ENCODE measurements at places on chromosomes 5 and 9. TPM values are rescaled to one million over a fixed set of nuclear protein-coding genes. Genes with fewer than 3 reads are reported as not detected.

DNA sequence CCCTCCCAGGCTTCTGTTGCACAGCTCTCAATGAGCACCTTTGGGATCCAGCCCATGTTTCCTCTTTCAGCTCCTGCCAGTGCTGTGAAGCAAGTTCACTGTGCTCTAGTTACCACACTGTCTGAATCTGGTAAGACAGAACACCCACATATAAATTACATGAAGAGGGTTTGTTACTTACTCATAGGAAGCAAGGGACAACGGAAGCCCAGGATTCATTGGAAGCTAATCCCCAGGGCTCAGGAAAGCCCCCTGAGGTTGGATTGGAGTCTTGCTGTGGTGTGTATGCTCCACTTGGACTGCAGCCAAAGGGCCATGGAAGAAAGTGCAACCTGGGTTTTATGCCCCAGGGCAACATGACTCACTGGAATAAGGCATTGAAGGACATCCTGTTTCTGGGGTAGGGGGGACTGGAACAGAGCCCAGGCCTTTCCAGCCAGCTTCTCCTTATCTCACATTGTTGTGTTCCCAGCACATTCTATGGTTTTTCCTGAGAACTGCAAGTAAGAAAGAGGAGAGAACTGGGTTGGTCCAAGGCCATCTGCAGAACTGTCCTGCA lies 15.6 kb upstream of the CLK4 start:
- no peaks in the 10 kb centered on the region for H3K4me1 ChIP-seq
- DNase-seq, result no peak
- no peaks in the 10 kb centered on the region for H3K27me3 ChIP-seq
- no peak overlapping the region for H3K4me3 ChIP-seq

GRCh38 chr5:135694012-135694411 lies 115.2 kb upstream of the CXCL14 start:
- no peak for DNase-seq
- H3K27me3 ChIP-seq, result no peaks in the 10 kb centered on the region
- H3K4me3 ChIP-seq, result no peak overlapping the region
- no peaks in the 10 kb centered on the region for H3K4me1 ChIP-seq
- H3K36me3 ChIP-seq, result no peaks in the 10 kb centered on the region

DNA sequence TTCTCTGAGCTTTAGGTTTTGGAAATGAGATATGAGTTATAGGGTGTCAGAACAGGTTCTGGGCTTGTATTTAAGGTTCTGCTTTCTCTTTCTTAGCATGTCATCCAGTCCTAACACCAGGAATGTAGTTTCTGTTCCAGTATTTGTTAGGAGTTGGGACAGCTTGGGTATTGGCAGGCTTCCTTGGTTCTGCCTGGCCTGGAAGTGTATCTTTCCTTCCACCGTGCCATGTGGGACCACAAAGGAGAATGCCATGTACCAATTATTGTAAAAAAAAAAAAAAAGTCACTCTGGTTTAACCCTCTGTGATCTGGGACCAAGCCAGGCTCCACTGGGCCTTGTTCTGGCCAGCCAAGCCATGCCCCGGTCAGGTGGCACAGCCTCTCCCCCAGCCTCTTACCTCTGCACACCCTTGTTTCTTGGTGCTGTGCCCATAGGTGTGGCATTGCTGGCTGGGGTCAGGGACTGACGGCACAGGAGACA lies 47.8 kb downstream of the ARHGAP26 start:
- H3K36me3 ChIP-seq, result no peaks in the 10 kb centered on the region
- H3K4me1 ChIP-seq, result peaks cover 52% of the 10 kb centered on the region
- H3K27ac ChIP-seq, result peak overlapping the region; percentile 68
- H3K27me3 ChIP-seq, result no peaks in the 10 kb centered on the region
- H3K4me3 ChIP-seq, result no peak overlapping the region
- DNase-seq, result no peak

GRCh38 chr5:73897893-73898292 lies 271.9 kb downstream of the ARHGEF28 start:
- DNase-seq, result no peak
- no peaks in the 10 kb centered on the region for H3K27me3 ChIP-seq
- no peaks in the 10 kb centered on the region for H3K36me3 ChIP-seq
- H3K4me3 ChIP-seq, result no peak overlapping the region
- H3K4me1 ChIP-seq, result peaks cover 12% of the 10 kb centered on the region

DNA sequence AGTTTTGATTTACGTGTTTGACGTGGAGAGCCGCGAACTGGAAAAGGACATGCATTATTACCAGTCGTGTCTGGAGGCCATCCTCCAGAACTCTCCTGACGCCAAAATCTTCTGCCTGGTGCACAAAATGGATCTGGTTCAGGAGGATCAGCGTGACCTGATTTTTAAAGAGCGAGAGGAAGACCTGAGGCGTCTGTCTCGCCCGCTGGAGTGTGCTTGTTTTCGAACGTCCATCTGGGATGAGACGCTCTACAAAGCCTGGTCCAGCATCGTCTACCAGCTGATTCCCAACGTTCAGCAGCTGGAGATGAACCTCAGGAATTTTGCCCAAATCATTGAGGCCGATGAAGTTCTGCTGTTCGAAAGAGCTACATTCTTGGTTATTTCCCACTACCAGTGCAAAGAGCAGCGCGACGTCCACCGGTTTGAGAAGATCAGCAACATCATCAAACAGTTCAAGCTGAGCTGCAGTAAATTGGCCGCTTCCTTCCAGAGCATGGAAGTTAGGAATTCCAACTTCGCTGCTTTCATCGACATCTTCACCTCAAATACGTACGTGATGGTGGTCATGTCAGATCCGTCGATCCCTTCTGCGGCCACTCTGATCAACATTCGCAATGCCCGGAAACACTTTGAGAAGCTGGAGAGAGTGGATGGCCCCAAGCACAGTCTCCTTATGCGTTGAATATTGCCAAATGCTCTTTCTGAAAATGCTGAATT lies 850 bp downstream of the RRAGA start:
- peak overlapping the region; percentile 95 for H3K27ac ChIP-seq
- peak overlapping the region; percentile 88 for H3K4me3 ChIP-seq
- no peak for DNase-seq
- H3K4me1 ChIP-seq, result peaks cover 25% of the 10 kb centered on the region
- H3K36me3 ChIP-seq, result no peaks in the 10 kb centered on the region

DNA sequence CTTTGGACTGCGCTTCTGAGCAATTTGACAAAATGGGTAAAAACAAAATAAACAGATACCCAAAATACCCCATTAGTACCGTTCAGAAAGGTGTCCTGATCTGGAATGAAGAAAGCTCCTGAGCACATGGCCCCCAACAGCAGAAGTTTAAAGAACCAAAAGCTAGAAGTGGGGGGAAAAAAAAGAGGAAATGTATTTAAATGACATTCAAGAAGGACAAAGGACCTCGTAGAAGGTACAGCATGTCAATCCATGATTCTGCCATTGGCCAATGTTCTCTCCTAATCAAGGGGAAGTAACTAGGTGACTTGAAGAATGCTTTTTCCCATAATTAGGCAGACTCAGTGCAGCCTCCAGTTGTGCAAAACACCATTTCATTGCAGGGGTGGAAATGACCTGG lies 78.6 kb downstream of the SERINC5 start:
- no peak overlapping the region for H3K4me3 ChIP-seq
- peaks cover 31% of the 10 kb centered on the region for H3K4me1 ChIP-seq
- H3K27me3 ChIP-seq, result no peaks in the 10 kb centered on the region
- H3K27ac ChIP-seq, result no peak overlapping the region
- DNase-seq, result no peak
- peaks cover 24% of the 10 kb centered on the region for H3K36me3 ChIP-seq

- H3K27me3 ChIP-seq, result no peaks in the 10 kb centered on the region
- peaks cover 7% of the 10 kb centered on the region for H3K36me3 ChIP-seq
- H3K4me3 ChIP-seq, result no peak overlapping the region
- no peaks in the 10 kb centered on the region for H3K4me1 ChIP-seq
- DNase-seq, result no peak
Observed at GRCh38 chr9:7088611-7089010, 330.8 kb downstream of the KDM4C start.

Gene CLIC3
- 0.42 TPM for total RNA-seq

Gene ENG
- 12.8 TPM for total RNA-seq

Gene SYNPO
- total RNA-seq, result 1.1 TPM

Gene OMD
- total RNA-seq, result 0.75 TPM

Data from liver (tissue), 10 donors.